ENCODE measurements at places on chromosomes 7 and 10.

DNA sequence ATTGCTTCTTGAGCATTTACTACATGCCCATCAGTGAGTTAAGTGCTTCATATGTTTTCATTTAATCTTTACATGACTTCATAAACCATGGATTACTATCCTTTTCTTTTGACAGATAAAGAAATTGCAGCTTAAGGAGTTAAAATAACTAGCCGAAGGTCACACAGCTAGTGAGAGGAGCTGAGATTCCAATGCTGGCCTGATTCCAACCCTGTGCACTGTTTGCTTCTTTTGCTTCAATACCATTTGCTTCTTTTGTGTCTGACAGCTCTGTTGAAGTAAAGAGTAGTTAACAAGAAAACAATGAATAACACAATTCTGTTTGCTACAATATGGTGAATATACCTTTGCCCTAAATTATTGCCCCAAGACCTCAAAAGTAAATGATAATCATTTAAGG, 132.4 kb downstream of the GRM3 start:
- peak; percentile 10 for DNase-seq

- peak; percentile 65 for DNase-seq
Measured at GRCh38 chr7:137439829-137440825, 96.6 kb upstream of the PTN start.

DNA sequence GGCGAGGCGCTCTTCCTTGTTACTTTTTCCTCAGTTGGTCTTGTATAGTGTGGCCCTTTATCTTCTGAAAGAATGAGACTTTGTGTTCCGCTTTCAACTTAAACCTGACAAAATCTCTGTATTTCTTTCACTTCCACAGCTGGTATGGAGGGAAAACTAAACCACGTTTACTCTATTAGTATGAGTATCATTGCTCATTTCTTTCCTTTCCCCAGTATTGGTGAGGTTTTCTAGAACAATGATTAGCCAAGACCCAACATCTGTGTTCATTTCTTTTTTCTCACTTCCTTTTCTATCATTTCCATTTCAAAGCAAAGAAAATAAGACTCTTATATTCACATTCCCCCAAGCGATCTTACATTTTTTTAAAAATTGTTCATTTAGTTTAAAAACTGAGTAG, 165.3 kb downstream of the PAXIP1 start:
- DNase-seq: no peak

DNA sequence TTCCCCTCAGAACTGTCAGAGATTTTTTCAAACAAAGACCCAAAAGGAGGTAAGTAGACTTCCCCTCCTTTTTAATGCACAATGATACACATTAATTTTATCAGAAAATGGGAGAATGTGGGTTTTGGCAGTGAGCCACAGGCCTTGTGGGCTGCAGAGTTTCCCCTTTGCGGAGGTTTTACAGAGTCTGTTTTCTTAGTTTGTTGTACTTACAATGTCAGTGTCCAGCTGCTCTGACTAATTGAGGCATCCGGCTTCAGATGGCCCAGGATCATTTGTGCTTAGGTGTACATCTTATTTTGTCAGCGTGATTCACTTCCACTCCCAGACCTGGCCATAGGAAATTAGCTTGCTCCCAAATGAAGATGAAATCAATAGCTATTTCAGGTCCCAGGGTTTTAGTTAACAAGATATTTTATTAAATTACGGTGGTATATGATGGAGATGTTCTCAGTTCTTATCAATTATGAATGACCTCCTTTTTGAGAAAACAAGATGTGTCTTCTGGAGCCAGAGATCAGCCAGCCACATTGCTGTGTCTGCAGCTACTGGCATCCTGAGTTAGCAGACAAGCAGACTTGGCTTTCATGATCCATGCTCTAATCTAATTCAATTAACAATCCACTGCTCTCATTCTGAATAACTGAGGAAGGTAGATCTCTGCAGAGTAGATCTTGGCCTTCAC, 1086.6 kb upstream of the SORCS1 start:
- no peak for DNase-seq

DNA sequence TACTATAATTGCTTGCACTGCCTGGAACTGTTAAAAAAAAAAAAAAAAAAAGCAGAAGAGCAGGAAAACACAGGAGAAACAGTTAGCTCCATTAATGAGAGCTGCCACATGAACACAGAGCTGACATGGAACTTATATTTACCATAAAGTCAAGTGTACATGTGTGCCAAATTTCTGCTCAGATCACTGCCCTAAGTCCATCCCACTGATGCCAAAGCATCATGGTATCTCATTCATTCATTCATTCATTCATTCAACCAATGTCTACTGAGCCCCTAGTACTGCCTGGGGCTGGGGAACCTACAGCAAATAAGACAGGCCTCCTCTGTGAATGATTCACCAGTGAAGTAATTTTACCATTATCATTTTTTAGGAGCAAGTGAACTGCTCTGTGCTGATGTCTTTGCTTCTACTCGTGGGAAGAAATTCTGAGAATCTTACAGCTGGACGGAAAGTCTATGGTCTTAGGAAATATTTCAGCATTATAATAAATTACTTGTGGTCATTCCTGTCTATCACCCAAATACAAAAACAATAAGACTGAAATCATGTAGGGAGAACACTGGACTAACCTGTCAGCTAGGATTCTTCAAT, 58.8 kb upstream of the ABLIM1 start:
- no peak for DNase-seq

GRCh38 chr7:78777829-78778228, 675.6 kb downstream of the MAGI2 start:
- no peak for DNase-seq

- no peak for DNase-seq
Measured at GRCh38 chr7:136657482-136657921, 210.9 kb upstream of the CHRM2 start.
